ENCODE measurements at places on chromosomes 13 and 19.
A peak's percentile ranks its signal among the peaks of the same experiment; 100 is the strongest.

- DNase-seq, result no peak
- no peaks in the 10 kb centered on the region for H3K27me3 ChIP-seq
- H3K4me1 ChIP-seq, result peaks cover 25% of the 10 kb centered on the region
- no peak overlapping the region for H3K4me3 ChIP-seq
Observed at GRCh38 chr13:100611678-100612492, 23.3 kb upstream of the GGACT start.

- no peak overlapping the region for H3K27ac ChIP-seq
- peaks cover 39% of the 10 kb centered on the region for H3K4me1 ChIP-seq
- H3K27me3 ChIP-seq, result no peaks in the 10 kb centered on the region
- H3K36me3 ChIP-seq, result peaks cover 6% of the 10 kb centered on the region
Observed at GRCh38 chr19:46748325-46749109, 2.3 kb upstream of the STRN4 start.

GRCh38 chr13:40094056-40094455 is 438.6 kb downstream of the COG6 start:
- DNase-seq, result no peak
- H3K4me3 ChIP-seq, result no peak overlapping the region
- peaks cover 2% of the 10 kb centered on the region for H3K27me3 ChIP-seq
- peaks cover 10% of the 10 kb centered on the region for H3K36me3 ChIP-seq
- H3K4me1 ChIP-seq, result peaks cover 22% of the 10 kb centered on the region
- H3K27ac ChIP-seq, result no peak overlapping the region

- H3K4me3 ChIP-seq, result no peak overlapping the region
- no peaks in the 10 kb centered on the region for H3K36me3 ChIP-seq
- peaks cover 2% of the 10 kb centered on the region for H3K4me1 ChIP-seq
- no peak overlapping the region for H3K27ac ChIP-seq
- H3K27me3 ChIP-seq, result peaks cover 4% of the 10 kb centered on the region
- DNase-seq, result no peak
Observed at GRCh38 chr13:98650396-98651107, 73.6 kb upstream of the STK24 start.

- peaks cover 14% of the 10 kb centered on the region for H3K4me1 ChIP-seq
- no peaks in the 10 kb centered on the region for H3K36me3 ChIP-seq
- no peak overlapping the region for H3K4me3 ChIP-seq
Observed at GRCh38 chr13:114339857-114340534, 25.7 kb downstream of the CHAMP1 start.

DNA sequence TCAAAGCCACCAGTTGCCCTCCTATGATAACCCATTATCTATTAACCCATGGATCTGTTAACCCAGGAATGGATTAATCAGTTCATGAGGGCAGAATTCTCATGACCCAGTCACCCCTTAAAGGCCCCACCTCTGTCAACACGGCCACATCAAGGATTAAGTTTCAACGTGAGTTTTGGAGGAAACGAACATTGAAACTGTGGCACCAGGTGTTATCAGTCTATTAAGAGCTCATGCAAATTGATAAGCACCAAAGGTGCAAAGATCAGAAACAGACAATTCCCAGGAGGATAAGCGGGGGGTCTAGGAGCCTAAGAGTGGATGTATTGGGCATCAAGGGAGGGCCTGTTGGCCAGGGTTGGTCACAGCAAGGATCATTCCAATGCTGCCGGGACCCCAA is 19.9 kb upstream of the ELAVL1 start:
- H3K27ac ChIP-seq, result no peak overlapping the region
- H3K27me3 ChIP-seq, result no peaks in the 10 kb centered on the region
- H3K36me3 ChIP-seq, result no peaks in the 10 kb centered on the region
- no peak for DNase-seq

DNA sequence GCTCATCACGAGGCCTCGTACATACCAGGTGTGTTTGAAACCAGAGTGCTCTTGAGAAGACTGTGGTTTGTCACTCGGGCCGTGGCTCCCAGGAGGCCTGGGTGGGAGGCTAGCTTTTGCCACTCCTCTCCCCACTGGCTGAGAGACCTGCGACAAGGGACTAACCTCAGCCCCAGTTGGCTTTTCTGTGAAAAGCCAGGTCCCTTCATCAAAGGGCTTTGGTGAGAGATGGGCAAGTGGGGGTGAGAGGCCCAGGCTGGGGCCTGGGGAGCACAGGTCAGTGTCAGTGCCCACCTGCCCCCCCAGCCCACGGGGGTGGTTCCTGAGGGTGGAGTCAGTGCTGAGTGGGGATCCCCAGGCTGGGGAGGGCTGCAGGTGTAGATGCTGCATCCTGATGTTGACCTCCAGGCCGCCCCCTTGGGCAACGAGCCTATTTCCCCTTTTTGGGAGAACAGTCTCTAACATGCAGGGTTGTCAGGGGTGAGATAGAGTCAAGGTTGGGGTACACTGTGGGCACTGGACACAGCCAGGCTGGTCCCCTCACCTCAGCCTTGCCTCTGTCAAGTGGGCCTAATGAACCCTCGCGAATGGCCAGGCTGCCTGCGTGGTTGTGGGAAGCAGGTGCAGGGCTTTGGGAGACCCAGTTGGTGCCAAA is 661 bp downstream of the KCNJ14 start:
- no peak overlapping the region for H3K4me3 ChIP-seq
- no peak for DNase-seq
- H3K27me3 ChIP-seq, result no peaks in the 10 kb centered on the region
- H3K4me1 ChIP-seq, result peaks cover 2% of the 10 kb centered on the region

GRCh38 chr13:21012211-21012610 is 49.2 kb downstream of the LATS2 start:
- no peak overlapping the region for H3K4me3 ChIP-seq
- peaks cover 3% of the 10 kb centered on the region for H3K36me3 ChIP-seq
- H3K4me1 ChIP-seq, result peaks cover 23% of the 10 kb centered on the region
- no peak overlapping the region for H3K27ac ChIP-seq
- no peak for DNase-seq

DNA sequence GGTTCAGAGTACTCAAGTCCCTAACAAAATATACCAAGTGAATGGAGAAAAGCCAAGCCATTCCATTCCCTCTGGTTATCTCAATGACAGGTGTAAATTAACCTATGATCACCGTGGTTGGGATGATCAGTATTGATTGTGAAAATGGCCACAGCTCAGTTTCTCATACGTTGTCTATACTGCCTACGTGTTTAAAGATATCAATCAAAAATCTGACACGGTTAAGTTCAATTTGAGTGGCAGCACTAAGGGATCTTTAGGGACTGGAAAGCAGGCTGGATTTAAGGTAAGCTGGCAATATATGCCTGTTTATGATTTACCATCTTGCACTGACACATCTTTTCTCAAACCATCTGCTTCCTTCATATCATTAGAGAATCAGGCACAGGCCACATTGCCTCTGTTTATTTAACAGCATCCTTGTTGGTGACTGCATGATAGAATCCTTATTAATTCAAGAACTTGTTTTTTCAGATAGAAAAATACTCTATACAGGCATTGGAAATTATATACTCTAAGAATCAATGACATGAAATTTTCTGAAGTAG is 907.9 kb downstream of the PCDH9 start:
- no peaks in the 10 kb centered on the region for H3K27me3 ChIP-seq
- no peak overlapping the region for H3K4me3 ChIP-seq
- no peak for DNase-seq
- no peaks in the 10 kb centered on the region for H3K36me3 ChIP-seq
- H3K27ac ChIP-seq, result no peak overlapping the region

- no peak overlapping the region for H3K4me3 ChIP-seq
- H3K4me1 ChIP-seq, result peaks cover 5% of the 10 kb centered on the region
- peaks cover 2% of the 10 kb centered on the region for H3K27me3 ChIP-seq
- H3K36me3 ChIP-seq, result no peaks in the 10 kb centered on the region
Observed at GRCh38 chr13:23620613-23621315, 50.6 kb downstream of the TNFRSF19 start.

- peak overlapping the region; percentile 78 for H3K27ac ChIP-seq
- peak; percentile 69 for DNase-seq
- no peak overlapping the region for H3K4me3 ChIP-seq
Observed at GRCh38 chr13:41352935-41353840, 42.1 kb downstream of the NAA16 start.

DNA sequence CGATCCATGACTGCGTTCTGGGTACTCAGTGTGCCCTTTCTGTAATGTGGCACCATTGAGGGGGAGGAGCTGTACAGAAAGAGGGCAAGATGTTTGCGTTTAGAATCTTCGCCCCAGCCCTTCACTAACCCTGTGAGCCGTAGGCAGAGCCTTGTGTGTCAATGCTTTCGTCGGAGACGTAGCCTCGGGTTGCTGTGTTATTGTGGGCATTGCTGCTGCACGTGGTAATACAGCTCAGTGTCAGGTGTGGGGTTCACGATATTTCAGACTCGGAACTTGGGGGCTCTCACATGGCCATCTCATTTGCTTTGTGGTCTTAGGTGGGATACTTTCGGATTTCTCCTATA is 6.1 kb downstream of the RPS9 start:
- H3K27me3 ChIP-seq, result no peaks in the 10 kb centered on the region
- H3K27ac ChIP-seq, result no peak overlapping the region
- peaks cover 79% of the 10 kb centered on the region for H3K36me3 ChIP-seq
- no peak overlapping the region for H3K4me3 ChIP-seq
- peaks cover 95% of the 10 kb centered on the region for H3K4me1 ChIP-seq
- no peak for DNase-seq

GRCh38 chr13:108795841-108796240 is 166.4 kb downstream of the MYO16 start:
- no peaks in the 10 kb centered on the region for H3K36me3 ChIP-seq
- no peak for DNase-seq
- H3K4me3 ChIP-seq, result no peak overlapping the region

- H3K27ac ChIP-seq, result no peak overlapping the region
- no peaks in the 10 kb centered on the region for H3K27me3 ChIP-seq
- no peak for DNase-seq
- peaks cover 25% of the 10 kb centered on the region for H3K4me1 ChIP-seq
- peaks cover 4% of the 10 kb centered on the region for H3K36me3 ChIP-seq
- H3K4me3 ChIP-seq, result no peak overlapping the region
Observed at GRCh38 chr19:10881403-10882107, 10.2 kb downstream of the CARM1 start.

- no peak overlapping the region for H3K27ac ChIP-seq
- H3K4me3 ChIP-seq, result no peak overlapping the region
- H3K36me3 ChIP-seq, result no peaks in the 10 kb centered on the region
- H3K4me1 ChIP-seq, result no peaks in the 10 kb centered on the region
- peaks cover 3% of the 10 kb centered on the region for H3K27me3 ChIP-seq
Observed at GRCh38 chr19:16951529-16951928, 62.7 kb downstream of the F2RL3 start.

DNA sequence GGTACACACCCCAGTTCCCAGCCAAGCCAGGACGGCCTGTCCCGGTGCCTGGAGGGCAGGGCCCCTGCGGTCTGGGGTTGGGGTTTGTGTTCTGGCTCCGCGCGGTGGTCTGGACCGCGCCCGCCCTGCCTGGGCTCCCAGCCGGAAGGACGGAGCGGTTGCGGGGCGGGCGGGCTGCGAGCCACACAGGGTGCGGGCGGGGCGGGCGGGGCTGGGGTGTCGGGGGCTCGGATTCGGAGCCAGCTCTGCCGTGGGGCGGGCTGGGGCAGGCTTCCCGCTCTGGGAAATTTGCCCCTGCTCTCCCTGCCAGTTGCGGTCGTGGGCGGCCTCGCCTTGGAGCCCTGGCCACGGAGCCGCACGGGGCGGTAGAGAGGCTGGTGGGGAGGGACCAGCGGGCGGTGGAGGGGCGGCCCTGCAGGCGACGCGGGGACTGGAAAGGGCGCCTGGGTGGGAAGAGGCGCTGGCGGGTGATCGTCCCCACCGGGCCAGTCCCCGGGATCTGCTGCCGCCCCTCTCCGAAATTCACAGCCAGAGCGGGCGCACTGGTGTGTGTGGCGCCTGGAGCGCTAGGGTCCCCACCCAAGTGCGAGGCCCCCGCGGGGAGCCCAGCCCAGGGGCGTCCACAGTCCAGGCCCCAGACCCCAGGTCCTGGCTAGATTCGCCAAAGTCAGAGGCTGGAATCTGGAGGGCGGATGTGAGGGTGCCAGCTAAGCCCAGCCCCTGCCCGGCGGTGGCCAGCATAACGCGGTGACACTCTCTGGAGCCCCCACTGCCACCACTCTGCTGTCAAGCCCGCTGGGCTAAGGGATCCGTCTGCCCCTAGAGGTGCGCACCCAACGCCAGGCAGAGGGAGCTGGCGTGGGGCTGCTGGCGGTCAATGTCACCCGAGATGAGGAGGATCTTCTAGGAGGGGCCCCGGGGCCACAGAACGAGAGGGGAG is 11.0 kb upstream of the ZNF492 start:
- H3K4me3 ChIP-seq, result no peak overlapping the region
- DNase-seq, result no peak
- H3K4me1 ChIP-seq, result no peaks in the 10 kb centered on the region

GRCh38 chr13:42065414-42065813 is 17.0 kb downstream of the DGKH start:
- DNase-seq, result no peak
- H3K4me1 ChIP-seq, result peaks cover 11% of the 10 kb centered on the region

- no peak for DNase-seq
- no peaks in the 10 kb centered on the region for H3K36me3 ChIP-seq
- H3K4me3 ChIP-seq, result no peak overlapping the region
Observed at GRCh38 chr13:84187626-84188025, 305.4 kb upstream of the SLITRK1 start.

DNA sequence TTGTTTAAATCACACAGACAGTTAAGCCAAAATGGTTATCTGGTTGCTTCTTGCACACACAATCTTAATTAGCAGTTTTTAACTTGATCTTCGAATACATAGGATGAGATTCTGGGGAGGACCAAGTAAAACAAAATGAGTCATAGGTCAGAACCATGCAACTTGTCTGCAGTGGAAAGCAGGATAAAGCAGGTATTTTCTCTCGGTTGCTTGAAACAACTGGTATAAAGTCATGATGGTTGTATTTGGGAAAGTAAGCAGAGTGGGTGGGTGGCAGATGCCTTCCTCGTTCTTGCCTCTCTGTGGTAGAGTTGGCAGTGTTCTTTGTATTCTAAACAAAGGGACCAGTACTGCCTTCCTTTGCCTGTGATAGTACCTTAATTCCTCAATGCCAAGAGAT is 167.0 kb downstream of the COG6 start:
- H3K36me3 ChIP-seq, result no peaks in the 10 kb centered on the region
- no peak for DNase-seq
- H3K4me1 ChIP-seq, result peaks cover 27% of the 10 kb centered on the region
- H3K27ac ChIP-seq, result no peak overlapping the region
- no peaks in the 10 kb centered on the region for H3K27me3 ChIP-seq

DNA sequence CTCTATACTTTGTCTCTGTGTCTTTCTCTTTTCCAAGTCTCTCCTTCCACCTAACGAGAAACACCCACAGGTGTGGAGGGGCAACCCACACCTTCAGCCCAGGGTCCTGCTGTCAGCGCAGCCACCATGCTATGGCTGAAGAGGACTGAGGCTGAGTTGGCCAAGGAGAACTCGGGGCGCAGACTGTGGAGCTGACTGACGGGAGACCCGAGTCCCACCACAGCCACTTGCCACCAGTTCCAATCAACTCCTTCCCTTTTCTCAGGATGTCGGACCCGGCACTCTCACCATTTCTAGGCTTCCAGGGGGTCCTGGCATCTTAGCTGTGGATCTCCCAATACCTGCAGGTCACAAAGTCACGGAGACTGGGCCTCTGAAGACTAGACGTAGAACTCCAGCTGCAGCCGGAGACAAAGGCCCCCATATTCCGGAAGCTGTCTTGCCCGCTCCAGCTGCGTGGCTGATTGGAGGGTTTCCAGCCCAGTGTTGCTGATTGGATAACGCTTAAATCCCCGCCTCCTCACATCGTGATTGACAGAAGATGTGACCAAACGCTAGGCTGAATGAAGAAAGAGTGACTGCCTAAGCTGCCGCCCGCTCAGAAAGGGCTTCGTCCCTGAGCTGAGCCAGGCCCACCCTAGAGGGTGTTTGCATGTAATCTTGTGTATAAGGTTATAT is 63.6 kb downstream of the ZNF429 start:
- peaks cover 22% of the 10 kb centered on the region for H3K4me1 ChIP-seq
- DNase-seq, result peak; percentile 92
- no peaks in the 10 kb centered on the region for H3K27me3 ChIP-seq
- H3K4me3 ChIP-seq, result peak overlapping the region; percentile 91

GRCh38 chr13:20566468-20566897 is 474 bp upstream of the IFT88 start:
- DNase-seq, result no peak
- peaks cover 14% of the 10 kb centered on the region for H3K36me3 ChIP-seq
- peak overlapping the region; percentile 91 for H3K4me3 ChIP-seq

Measured in activated CD4-positive, alpha-beta T cell treated with anti-CD3 and anti-CD28 coated beads, Interleukin-2, amount 10 ng/mL, durations not matched to agents 7 days and 5 days (primary cell).